ENCODE measurements at places on chromosomes 2 and 18. TPM values are rescaled to one million over a fixed set of nuclear protein-coding genes. Genes with fewer than 3 reads are reported as not detected.

The TMEFF2 gene
- total RNA-seq, result not detected

The BOK gene
- total RNA-seq, result 25.7 TPM

The PMAIP1 gene
- 0.22 TPM for total RNA-seq

The ABHD1 gene
- total RNA-seq, result 1.0 TPM

The SAG gene
- total RNA-seq, result 2.9 TPM

The POTEC gene
- not detected for total RNA-seq

The TNFAIP6 gene
- 5.2 TPM for total RNA-seq

The BMP10 gene
- 5,642 TPM for total RNA-seq

The TFCP2L1 gene
- total RNA-seq, result 0.44 TPM

The MFSD6 gene
- 72.7 TPM for total RNA-seq

The ANKMY1 gene
- total RNA-seq, result 3.7 TPM

The STPG4 gene
- total RNA-seq, result not detected

The CFAP65 gene
- total RNA-seq, result not detected

The ARHGEF33 gene
- total RNA-seq, result 1.0 TPM

The HOXD12 gene
- total RNA-seq, result not detected

The IL1F10 gene
- total RNA-seq, result not detected

The PGAP1 gene
- 5.7 TPM for total RNA-seq

The SCN7A gene
- 6.2 TPM for total RNA-seq

The LYG1 gene
- not detected for total RNA-seq

The PAX3 gene
- total RNA-seq, result 0.24 TPM

The APLF gene
- 8.2 TPM for total RNA-seq

The TGFA gene
- total RNA-seq, result 0.24 TPM

The FEZ2 gene
- 30.3 TPM for total RNA-seq

The CLEC4F gene
- not detected for total RNA-seq

The ATP6V1B1 gene
- total RNA-seq, result not detected

The ZNF804A gene
- not detected for total RNA-seq

The CDKL4 gene
- total RNA-seq, result 0.89 TPM

The TWIST2 gene
- 6.2 TPM for total RNA-seq

The LRP1B gene
- total RNA-seq, result 0.44 TPM

The SLC9A4 gene
- total RNA-seq, result not detected

The POU3F3 gene
- 0.79 TPM for total RNA-seq

The ITGA6 gene
- total RNA-seq, result 31.2 TPM

The SMAD7 gene
- 98.1 TPM for total RNA-seq
